Fibroblast of pulmonary artery (primary cell): ENCODE measurements at places on chromosomes 5 and 9.
A peak's percentile ranks its signal among the peaks of the same experiment; 100 is the strongest.

DNA sequence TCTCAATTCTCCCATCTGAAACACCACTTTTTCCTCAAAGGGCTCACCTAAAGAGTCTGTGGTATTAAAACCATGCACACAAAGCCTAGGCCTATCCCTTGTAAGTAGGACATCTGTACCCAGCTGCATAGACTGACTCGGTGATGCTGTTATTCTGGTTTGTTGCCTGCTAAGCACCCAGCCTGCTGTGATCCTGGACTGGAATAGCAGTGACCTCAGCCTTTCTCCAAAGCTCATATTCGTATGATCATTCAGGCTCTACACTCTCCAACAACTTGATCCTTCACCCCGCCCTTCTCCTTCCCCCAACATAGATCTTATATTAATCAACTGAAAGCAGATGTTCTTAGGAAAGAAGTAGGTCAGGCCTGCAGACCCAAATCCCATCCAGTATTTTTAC is 81.4 kb upstream of the WWC1 start:
- no peak for DNase-seq

DNA sequence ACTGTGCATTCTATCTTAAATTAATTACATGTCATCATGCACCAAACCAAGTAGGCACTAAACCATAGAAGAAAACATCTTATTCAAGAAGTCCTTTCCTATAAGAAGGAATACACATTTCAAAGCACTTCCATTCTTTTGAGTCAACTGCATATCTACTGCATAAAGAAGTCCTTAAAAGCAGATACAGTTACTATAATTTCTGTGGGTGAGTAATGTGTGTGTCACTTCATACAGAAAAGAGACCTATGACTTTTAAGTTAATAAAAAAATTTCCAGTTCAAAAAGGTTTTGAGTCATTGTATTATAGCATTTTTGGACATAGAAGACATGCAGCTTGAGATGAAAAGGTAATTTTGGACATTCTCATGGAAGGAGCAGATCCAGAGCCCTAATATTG is 125.0 kb downstream of the DTWD2 start:
- no peak for DNase-seq

- DNase-seq = no peak
Measured at GRCh38 chr5:93428868-93429267, 152.2 kb downstream of the NR2F1-AS1 start.

DNA sequence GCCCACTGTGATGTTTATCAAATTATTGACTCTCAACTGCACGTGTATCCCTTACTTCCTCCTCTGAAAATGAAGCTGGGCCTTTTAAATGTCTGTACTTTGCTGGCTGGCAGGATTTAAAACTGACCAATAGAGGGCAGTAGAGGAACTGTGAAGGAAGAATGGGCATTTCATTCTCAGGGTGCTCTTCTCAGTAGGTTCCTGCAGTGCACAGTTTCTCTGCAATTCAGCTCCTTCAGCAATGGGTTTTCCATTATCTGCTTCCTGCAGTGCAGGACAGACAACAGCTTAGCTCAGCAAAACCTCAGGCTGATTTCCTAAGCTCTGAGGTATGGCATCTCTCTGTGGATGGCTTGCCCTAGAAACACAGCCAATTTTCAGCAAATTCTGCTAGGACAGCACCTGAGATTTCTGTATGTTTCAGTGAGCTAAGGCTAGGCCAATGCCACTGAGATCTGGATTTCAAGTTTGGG is 298.4 kb upstream of the PRDM9 start:
- DNase-seq = peak; percentile 72

- DNase-seq = no peak
Measured at GRCh38 chr5:135604056-135604455, 25.3 kb upstream of the CXCL14 start.

DNA sequence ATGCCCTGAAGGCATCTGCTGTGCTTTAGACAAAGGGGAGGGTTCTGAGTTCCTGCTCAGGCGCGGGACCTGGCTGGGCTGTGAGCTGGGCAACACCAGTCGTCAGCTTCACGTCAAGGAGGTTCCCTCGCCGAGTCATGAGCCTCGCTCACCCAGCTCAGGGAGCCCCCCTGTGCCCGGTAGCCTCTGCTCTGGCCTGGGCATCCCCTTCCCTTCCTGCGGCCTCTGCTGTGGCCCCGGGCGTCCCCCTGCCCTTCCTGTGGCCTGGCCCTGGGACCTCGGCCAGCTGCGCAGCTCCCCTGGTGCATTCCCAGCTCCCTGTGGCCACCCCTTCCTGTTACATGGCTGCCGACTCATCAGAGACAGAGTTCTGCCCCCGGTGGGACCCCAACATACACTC is 29.8 kb downstream of the TERT start:
- DNase-seq = no peak

DNA sequence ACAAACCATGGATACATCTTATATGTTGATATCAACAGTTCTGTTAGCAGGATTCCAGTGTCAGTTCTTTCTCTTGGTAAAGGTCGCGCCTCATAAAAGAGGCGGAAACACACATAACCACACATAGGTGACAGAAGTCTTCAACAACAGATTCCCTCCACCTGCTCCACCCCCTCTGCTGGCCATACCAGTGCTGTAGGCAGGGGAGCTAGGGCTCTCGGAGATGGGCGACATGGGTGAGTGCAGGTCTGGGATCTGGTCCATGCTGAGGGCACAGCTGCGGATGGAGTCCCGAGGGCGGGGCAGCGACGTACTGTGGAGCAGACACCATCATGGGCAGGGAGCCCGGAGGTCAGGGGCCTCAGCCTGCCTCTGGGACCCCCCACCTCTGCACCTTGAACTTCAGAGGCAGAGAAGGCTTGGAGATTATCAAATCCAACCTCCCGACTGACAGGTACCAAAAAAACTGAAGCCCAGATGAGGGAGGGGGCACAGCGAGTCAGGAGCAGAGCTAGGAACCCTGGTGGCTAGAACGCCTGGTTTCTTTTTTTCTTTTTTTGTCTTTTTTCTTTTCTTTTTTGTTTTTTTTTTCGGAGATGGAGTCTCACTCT is 12.0 kb upstream of the TOR2A start:
- no peak for DNase-seq

DNA sequence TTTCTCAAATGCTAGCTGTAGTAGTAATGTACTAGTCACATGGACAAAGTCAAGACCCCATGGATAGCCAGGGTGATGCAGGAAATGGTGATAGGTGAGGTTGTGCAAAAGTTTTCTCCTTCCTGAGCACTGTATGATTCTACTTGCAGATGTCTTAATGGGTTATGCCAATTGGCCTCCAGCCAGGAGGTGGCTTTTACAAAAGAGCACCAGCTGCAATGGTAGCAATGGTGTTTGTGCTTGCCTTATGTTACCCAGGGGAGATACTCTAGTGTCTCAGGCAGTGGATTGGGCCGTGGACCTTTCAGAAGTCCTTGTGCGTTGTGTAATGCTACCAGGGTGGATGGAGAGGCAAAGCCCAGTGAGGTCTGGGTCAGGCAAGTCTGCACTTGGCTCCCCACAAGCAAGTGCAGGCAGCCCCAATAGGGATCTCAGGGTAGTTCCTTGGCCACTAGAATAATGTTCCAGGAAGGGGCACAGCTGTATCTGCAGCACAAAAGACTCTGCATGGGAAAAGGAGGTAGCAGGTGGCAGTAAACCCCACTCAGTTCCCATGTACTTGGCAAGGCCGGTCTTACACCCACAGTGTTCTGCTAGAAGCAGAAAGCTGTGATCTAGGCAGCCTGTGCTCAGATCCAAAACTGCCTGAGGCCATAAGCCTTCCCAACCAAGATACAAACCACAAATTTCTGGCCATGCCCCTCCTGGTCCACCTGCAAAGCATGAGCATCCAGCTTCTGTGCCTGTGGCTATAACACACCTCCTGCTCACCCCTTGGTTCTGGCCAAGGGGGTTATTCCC is 46.4 kb upstream of the EDIL3 start:
- DNase-seq = peak; percentile 39

DNA sequence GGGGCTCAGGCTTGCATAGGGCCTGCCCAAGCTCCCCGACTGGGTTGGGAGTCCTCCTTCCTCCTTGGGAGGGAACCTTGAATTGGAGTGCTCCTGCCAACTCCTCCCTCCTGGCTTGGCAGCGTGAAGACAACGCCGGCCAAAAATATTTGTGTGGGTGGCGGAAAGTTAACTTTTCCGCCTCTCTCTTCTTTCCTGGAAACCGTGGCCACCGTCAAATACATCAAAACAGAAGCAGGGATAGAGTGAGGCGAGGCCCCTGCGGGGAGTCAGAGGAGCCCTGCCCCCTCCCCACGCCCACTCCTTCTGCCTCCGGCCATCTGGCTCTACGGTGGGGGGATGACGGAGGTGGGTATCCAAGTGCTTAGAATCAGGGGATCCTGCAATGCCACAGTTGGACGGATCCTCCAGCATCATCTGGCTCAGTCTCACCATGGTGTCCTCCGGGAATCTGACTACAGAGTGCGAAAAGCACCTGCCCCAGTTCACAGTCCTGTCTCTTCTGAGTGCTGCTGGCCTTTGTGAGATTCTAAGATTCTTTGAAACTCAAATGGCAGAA is 25.2 kb upstream of the SYNPO start:
- DNase-seq = peak; percentile 93

DNA sequence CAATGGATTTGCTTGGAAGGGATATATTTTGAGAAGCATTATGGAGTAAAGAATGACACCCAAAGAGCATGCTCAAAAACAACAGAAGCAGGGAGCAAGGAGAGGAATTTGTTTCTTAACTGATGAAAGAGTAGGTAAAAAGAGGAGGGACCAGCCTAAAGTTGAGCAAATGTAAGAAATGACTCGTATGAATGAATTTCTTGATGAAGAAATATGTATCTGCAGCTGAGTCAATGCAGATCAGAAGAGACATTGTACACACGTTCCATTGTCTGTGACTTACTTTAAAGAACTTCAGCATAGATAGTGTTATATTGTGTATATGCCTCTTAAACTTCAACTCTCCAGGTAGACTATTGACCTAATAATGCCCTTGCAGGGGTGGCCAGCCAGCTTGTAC is 112.7 kb upstream of the NREP start:
- DNase-seq = peak; percentile 51

GRCh38 chr5:73464016-73464745 is 15.6 kb upstream of the FOXD1 start:
- DNase-seq = peak; percentile 81

GRCh38 chr5:101009758-101010519 is 106.9 kb upstream of the ST8SIA4 start:
- no peak for DNase-seq

- peak; percentile 43 for DNase-seq
Measured at GRCh38 chr9:123834889-123835562, 94.9 kb downstream of the DENND1A start.

- no peak for DNase-seq
Measured at GRCh38 chr5:148632255-148633066, 21.9 kb downstream of the HTR4 start.

GRCh38 chr5:76901522-76901921 is 51.3 kb upstream of the CRHBP start:
- DNase-seq = no peak

GRCh38 chr5:159825551-159826051 is 90.7 kb upstream of the ADRA1B start:
- peak; percentile 24 for DNase-seq

GRCh38 chr9:136204838-136205706 is at the start of gene LHX3:
Gene LHX3, minus strand, starts transcription at chr9:136205128. Its CDS starts 116 bp downstream, at chr9:136205012.
- peak; percentile 8 for DNase-seq

GRCh38 chr5:16508730-16509531 is 43.3 kb upstream of the ZNF622 start:
- no peak for DNase-seq

GRCh38 chr5:79924936-79925893 is 65.8 kb downstream of the MTX3 start:
- peak; percentile 20 for DNase-seq

DNA sequence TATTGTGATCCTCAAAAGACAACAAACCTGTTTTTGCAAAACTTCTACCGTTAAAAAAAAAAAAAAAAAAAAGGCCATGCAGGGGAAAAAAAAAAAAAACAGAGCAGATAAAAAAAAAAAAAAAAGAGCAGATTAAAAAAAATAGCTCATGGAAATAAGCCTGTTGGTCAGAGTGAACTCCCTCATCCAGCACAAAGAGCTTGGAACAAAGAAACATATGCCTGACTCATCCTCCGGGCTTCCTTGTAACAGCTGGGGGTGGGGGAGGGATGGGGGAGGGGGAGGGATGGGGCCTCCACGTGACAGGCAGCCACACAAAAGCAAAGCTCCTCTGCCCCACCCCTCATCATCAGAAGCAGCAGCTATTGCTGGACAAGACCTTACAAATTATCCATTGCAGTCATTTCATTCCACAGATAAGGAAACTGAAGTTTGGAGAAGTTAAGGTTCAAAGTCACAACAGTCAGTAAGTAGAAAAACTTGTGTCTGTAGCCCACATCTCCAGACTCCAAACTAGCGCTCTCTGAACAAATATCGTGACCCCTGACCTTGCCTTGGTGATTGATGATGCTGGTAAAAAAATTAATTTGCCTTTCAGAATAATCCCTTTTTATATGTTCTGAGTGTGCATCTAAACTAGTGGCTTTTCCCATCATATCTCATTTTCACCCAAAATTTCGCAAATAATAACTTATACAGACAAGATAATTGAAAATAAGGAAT is 38.9 kb downstream of the SLC35D2 start:
- peak; percentile 98 for DNase-seq

DNA sequence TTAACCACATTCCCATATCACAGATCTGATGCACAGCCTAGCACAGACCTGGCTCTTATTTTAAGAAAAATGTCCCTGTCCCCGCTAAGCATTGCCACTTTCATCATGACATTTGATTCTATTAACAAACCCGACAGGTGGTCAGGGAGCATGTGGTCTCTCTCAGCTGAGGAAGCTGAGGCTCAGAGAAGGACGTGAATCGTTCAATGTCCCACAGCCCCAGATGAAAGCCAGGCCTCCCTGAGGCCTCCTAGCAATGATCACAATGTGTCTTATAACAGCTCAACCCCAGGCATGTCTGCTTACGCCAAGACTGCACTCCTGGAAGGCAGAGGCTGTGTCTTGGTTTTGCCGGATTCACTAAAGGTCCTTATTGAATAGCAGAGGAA is 10.4 kb upstream of the CRB2 start:
- DNase-seq = no peak

DNA sequence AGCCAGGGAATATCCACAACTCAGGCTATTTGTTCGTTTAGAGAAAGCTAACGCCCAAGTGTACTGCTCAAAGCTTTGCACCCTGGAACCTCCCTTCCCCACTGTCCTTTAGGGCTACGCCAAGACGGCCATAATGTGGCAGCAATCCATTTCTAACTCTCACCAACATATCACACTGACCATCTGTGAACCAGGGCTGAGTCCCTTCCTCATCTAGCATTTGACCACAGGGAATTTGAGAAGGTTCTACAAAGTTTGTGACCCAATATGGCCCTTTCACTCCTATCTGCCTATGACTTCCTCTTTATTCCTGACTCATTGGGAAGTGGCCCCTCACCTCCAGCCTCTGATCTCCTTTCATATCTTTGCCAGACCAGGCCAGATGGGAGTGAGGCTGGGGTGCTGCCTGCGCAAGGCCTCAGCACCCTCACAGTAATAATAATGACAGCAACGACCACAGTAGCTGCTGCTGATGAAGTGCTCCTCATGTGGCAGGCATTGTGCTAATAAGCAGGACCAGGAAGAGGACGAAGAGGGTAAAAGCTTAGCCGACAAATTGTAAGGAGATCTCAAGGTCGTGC is 9.3 kb upstream of the ARAP3 start:
- no peak for DNase-seq
